Activated B cell treated with CpG ODN at 0.5 μM for 24 hours (primary cell): ENCODE measurements at places on chromosomes 2 and 18. TPM values are rescaled to one million over a fixed set of nuclear protein-coding genes. Genes with fewer than 3 reads are reported as not detected.

The CD8B2 gene
- not detected in 2 replicates for total RNA-seq

The IL36A gene
- not detected in 2 replicates for total RNA-seq

The ARHGAP25 gene
- 324 and 336 TPM in 2 replicates for total RNA-seq

The MFSD2B gene
- total RNA-seq, result not detected in 2 replicates

The SLC9A4 gene
- 0.05 and 0.11 TPM in 2 replicates for total RNA-seq

- H3K4me1 ChIP-seq, result no peaks in the 10 kb centered on the region
- H3K4me3 ChIP-seq, result no peak overlapping the region
- no peak overlapping the region for H3K27ac ChIP-seq
- H3K36me3 ChIP-seq, result no peaks in the 10 kb centered on the region
- DNase-seq, result no peak
These were observed 94.2 kb upstream of the LHCGR start for GRCh38 chr2:48849770-48850169.

GRCh38 chr2:196899976-196900375 is 26.5 kb downstream of the PGAP1 start:
- no peaks in the 10 kb centered on the region for H3K36me3 ChIP-seq
- no peaks in the 10 kb centered on the region for H3K27me3 ChIP-seq
- no peaks in the 10 kb centered on the region for H3K4me1 ChIP-seq
- no peak overlapping the region for H3K27ac ChIP-seq
- no peak overlapping the region for H3K4me3 ChIP-seq
- DNase-seq, result no peak

- H3K27me3 ChIP-seq, result no peaks in the 10 kb centered on the region
- no peak for DNase-seq
- no peak overlapping the region for H3K4me3 ChIP-seq
- H3K36me3 ChIP-seq, result peaks cover 27% of the 10 kb centered on the region
- H3K27ac ChIP-seq, result no peak overlapping the region
These were observed 123.8 kb upstream of the WDSUB1 start for GRCh38 chr2:159410276-159410675.

DNA sequence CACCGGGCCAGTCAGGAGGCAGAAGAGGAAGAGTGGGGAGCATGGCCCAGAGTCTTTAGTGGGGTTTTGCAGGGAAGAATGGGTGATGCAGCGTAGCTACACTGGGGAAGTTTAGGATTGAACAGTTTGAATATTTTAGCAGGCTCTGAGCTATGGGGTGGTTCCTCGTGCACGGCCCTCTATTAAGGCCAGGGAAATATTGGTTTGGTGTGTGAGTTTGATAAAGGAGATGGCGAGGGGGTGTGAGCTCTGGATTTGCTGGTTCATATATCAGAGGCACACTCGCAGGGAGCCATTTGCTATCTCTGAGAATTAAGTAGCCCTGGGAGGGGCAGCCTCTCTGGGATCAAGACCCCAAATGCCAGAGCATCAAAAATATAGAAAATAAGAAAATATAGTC is 50.1 kb downstream of the BOLA3 start:
- no peak overlapping the region for H3K4me3 ChIP-seq
- no peak for DNase-seq
- H3K27me3 ChIP-seq, result no peaks in the 10 kb centered on the region
- peaks cover 90% of the 10 kb centered on the region for H3K36me3 ChIP-seq
- H3K27ac ChIP-seq, result no peak overlapping the region

DNA sequence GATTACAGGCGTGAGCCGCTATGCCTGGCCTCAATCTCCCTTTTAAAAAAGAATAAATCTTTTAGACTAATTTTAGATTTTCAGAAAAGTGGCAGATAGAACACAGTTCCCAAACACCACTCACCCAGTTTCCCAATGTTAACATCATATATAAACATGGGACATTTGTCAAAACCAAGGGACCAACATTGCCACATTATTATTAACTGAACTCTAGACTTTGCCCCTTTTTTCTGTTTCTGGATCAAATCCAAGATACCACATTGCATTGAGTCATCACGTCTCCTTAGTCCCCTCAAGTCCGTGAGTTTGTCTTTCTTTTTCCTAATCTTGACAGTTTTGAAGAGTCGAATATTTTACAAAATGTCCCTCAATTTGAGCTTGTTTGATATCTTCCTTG is 2.4 kb downstream of the C2orf42 start:
- DNase-seq, result no peak
- peak overlapping the region; percentile 13 for H3K27ac ChIP-seq

GRCh38 chr18:73841661-73842060 is 306.0 kb downstream of the FBXO15 start:
- no peaks in the 10 kb centered on the region for H3K36me3 ChIP-seq
- peaks cover 7% of the 10 kb centered on the region for H3K4me1 ChIP-seq
- H3K27me3 ChIP-seq, result no peaks in the 10 kb centered on the region
- no peak overlapping the region for H3K4me3 ChIP-seq
- no peak for DNase-seq

- peaks cover 33% of the 10 kb centered on the region for H3K27me3 ChIP-seq
- H3K4me1 ChIP-seq, result peaks cover 13% of the 10 kb centered on the region
- H3K4me3 ChIP-seq, result no peak overlapping the region
- H3K27ac ChIP-seq, result no peak overlapping the region
These were observed 868 bp downstream of the CGREF1 start for GRCh38 chr2:27117995-27118524.

- DNase-seq, result no peak
- no peak overlapping the region for H3K4me3 ChIP-seq
- H3K4me1 ChIP-seq, result no peaks in the 10 kb centered on the region
- H3K27me3 ChIP-seq, result no peaks in the 10 kb centered on the region
- H3K27ac ChIP-seq, result no peak overlapping the region
These were observed 451.9 kb upstream of the ZEB2 start for GRCh38 chr2:144971786-144972335.
